ENCODE measurements at places on chromosomes 16 and 17. TPM values are rescaled to one million over a fixed set of nuclear protein-coding genes. Genes with fewer than 3 reads are reported as not detected.

- H3K4me3 ChIP-seq, result no peak overlapping the region
- DNase-seq, result peak; percentile 73
- peaks cover 66% of the 10 kb centered on the region for H3K4me1 ChIP-seq
- no peaks in the 10 kb centered on the region for H3K36me3 ChIP-seq
- no peaks in the 10 kb centered on the region for H3K27me3 ChIP-seq
These were observed 4.3 kb downstream of the CAMKK1 start for GRCh38 chr17:3888343-3889171.

GRCh38 chr17:40343219-40344119 is 21.1 kb downstream of the GJD3 start:
- H3K27me3 ChIP-seq, result no peaks in the 10 kb centered on the region
- DNase-seq, result peak; percentile 78
- peaks cover 71% of the 10 kb centered on the region for H3K4me1 ChIP-seq
- H3K4me3 ChIP-seq, result peak overlapping the region; percentile 77

GRCh38 chr16:75379911-75380847 is 53.1 kb downstream of the CFDP1 start:
- H3K4me1 ChIP-seq, result peaks cover 40% of the 10 kb centered on the region
- no peaks in the 10 kb centered on the region for H3K36me3 ChIP-seq
- H3K27ac ChIP-seq, result no peak overlapping the region
- H3K27me3 ChIP-seq, result no peaks in the 10 kb centered on the region

DNA sequence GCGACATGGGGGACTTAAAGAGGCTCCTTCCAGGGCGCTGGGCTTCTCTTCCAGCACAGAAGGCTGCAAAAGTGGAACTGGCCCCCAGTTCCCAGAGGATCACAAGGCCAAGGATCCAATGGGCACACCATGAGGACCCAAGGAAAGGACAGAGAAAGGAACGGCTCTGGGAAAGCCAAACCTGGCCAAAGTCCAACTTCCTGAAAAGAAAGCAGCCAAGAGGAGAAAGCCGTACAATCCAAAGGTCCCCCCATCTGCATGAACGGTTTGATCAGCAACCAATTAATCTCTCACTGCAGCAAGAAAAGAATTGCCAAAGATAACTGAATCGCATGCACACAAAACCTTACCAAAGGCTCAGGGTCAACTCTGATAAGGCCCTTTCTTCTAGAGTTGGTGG is 19.8 kb upstream of the ICAM2 start:
- no peak for DNase-seq
- H3K4me3 ChIP-seq, result no peak overlapping the region
- no peaks in the 10 kb centered on the region for H3K27me3 ChIP-seq
- no peak overlapping the region for H3K27ac ChIP-seq

DNA sequence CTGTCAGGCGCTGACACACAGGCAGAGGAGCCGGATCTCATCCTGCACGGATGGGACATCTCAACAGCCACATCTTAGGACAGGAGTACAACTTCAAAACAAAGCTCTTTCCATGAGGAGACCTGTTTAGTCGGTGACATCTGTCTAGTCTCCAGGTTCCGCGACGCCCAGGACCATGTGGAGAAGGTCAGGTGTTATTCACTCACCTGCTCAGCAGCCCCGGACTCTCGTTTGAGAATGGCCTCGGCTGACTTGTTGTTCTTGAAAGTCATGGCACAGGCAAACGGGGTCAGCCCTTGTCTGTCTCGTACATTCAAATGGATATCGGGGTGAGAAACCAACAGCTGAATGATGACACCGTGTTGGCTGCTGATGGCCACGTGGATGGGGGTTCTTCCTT is 35.7 kb downstream of the CYB5D2 start:
- no peak overlapping the region for H3K27ac ChIP-seq
- no peak overlapping the region for H3K4me3 ChIP-seq
- no peak for DNase-seq
- H3K36me3 ChIP-seq, result peaks cover 95% of the 10 kb centered on the region

DNA sequence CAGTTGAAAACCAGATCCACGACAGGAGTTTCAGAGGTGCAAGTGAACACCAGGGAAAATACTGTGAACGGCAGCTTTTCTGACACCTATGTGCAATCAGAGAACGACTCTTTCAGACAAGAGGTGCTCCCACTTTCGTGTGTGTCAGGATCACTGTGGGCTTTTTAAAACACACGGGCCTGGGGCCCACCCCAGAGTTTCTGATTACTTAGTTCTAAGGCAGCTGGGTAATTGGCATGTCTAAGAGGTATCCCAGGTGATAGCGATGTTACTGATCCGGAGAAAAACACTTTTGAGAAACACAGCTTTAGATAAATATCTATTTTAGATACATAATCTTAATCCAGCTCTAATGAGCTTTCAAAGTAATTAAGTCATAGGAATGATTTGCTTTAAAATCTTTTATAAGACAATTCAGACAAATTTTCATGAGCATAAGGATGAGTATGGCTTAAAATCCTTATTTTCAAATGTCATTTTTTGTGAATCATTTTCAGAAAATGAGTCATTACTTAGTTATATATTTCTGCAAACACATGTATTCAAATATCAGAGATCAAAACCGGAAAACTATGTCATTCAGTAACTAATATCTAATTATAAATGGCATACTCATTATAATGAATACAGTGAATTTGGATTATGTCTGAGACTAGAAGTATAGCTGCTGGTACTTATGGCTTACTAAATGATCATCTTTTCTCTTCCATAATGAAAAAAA is 217.9 kb upstream of the PSMD7 start:
- H3K36me3 ChIP-seq, result no peaks in the 10 kb centered on the region
- H3K4me3 ChIP-seq, result no peak overlapping the region
- no peak for DNase-seq
- H3K27ac ChIP-seq, result no peak overlapping the region
- H3K4me1 ChIP-seq, result no peaks in the 10 kb centered on the region
- H3K27me3 ChIP-seq, result no peaks in the 10 kb centered on the region

DNA sequence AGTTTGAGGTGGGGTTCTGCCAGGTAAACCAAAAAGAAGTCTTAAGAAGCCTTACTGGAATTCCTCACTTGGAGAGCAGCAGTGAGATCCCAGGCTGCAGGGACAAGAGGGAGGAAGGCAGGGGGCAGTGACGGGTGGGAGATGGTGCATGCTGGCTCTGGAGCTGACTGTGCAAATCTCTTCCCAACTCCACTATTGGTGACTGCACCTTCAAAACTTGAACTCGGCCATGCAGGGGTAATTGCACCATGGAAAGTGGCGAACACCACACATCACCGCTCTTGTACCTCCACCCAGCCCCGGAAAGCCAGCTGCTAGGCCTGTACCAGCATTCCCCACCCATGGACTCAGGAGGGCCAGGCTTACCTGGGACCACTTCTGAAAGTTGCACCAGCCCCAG is 51.4 kb upstream of the CDR2 start:
- H3K27ac ChIP-seq, result peak overlapping the region; percentile 93
- H3K4me1 ChIP-seq, result peaks cover 25% of the 10 kb centered on the region
- no peaks in the 10 kb centered on the region for H3K27me3 ChIP-seq
- DNase-seq, result no peak
- peaks cover 16% of the 10 kb centered on the region for H3K36me3 ChIP-seq
- H3K4me3 ChIP-seq, result no peak overlapping the region

DNA sequence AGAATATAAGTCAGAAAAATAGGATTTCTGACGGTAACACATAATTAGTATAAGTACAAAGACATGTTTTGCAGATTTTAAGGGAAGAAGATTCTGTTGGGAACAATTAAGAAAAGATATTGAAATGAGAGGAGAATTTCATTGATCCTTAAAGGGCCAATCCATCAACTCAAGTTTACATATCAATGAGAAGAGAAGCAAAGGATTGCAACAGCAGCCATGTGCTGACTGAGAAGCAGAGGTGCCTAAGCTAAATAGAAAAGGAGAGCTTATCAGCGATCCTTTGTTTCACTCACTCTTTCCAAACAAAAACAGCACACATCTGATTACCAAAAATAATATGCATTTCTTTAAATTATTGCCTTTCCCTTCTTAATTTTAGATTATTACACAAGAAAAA is 94.6 kb downstream of the ITFG1 start:
- no peaks in the 10 kb centered on the region for H3K27me3 ChIP-seq
- H3K27ac ChIP-seq, result no peak overlapping the region
- no peaks in the 10 kb centered on the region for H3K36me3 ChIP-seq
- H3K4me3 ChIP-seq, result no peak overlapping the region
- no peaks in the 10 kb centered on the region for H3K4me1 ChIP-seq
- no peak for DNase-seq

GRCh38 chr16:74053826-74054225 is 242.8 kb upstream of the PSMD7 start:
- H3K27me3 ChIP-seq, result no peaks in the 10 kb centered on the region
- no peaks in the 10 kb centered on the region for H3K4me1 ChIP-seq
- DNase-seq, result no peak
- H3K36me3 ChIP-seq, result no peaks in the 10 kb centered on the region

DNA sequence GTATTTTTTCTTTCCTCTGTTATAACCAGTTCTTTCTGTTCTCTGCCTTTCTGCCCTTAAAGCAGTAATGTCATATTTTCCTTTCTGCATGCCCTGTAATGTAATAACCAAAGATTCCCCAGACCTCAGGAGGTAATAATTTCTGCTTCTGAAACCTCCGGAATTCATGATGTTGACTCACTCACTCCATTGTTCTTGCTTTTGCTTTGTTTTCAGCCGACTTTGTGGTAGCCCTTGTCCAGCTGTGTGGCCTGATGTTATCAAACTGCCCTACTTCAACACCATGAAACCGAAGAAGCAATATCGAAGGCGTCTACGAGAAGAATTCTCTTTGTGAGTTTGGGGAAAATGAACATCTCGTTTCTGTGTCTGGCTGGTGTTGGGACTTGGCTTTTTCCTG is 55.9 kb downstream of the CDK12 start:
- no peaks in the 10 kb centered on the region for H3K36me3 ChIP-seq
- H3K27ac ChIP-seq, result no peak overlapping the region
- H3K4me1 ChIP-seq, result no peaks in the 10 kb centered on the region
- DNase-seq, result no peak
- H3K4me3 ChIP-seq, result no peak overlapping the region

The KRTAP4-5 gene
- polyA plus RNA-seq, result not detected

The BAIAP3 gene
- polyA plus RNA-seq, result 129 TPM

The GDPD3 gene
- 1.0 TPM for polyA plus RNA-seq

The UMOD gene
- not detected for polyA plus RNA-seq

The SYT17 gene
- 3.6 TPM for polyA plus RNA-seq

The HOXB5 gene
- polyA plus RNA-seq, result 5.6 TPM

The STH gene
- not detected for polyA plus RNA-seq
